ENCODE measurements at places on chromosomes 2 and 18.

DNA sequence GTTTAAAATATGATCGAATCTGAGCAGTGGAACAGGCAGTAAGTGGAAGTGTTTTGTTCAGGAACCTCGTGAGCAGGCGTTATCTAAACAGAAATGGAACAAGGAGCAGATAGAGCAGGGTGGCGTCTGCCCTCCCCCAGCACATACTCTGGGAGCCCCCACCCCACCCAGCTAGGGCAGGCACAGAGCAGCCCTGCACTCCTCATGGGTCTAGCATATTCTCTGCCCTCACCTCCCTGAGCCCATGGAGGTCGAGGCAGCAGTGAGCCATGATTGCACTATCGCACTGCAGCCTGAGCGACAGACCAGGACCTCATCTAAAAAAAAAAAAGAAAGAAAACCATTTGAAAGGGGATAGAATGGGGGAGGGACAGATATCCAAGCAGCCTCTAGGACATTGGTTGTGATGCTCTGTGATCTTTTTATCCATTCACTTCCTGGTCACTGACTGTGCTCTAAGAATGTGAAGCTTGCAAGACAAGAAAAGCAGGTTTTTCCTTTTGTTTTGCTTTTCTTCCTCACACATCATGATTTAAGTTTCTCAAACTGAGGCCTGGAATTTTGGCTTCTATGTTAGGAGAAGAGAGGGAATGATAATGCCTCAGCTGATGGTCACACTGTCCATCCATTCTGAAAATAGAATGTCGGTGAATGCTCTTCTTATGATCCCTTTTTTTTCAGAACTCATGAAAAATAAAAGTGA is 3.1 kb downstream of the MLPH start:
- DNase-seq: peak; percentile 92

GRCh38 chr2:182521453-182522404 is 94.9 kb upstream of the PDE1A start:
- DNase-seq: no peak

GRCh38 chr2:46131-46470 is 204 bp downstream of the FAM110C start:
- DNase-seq: no peak

DNA sequence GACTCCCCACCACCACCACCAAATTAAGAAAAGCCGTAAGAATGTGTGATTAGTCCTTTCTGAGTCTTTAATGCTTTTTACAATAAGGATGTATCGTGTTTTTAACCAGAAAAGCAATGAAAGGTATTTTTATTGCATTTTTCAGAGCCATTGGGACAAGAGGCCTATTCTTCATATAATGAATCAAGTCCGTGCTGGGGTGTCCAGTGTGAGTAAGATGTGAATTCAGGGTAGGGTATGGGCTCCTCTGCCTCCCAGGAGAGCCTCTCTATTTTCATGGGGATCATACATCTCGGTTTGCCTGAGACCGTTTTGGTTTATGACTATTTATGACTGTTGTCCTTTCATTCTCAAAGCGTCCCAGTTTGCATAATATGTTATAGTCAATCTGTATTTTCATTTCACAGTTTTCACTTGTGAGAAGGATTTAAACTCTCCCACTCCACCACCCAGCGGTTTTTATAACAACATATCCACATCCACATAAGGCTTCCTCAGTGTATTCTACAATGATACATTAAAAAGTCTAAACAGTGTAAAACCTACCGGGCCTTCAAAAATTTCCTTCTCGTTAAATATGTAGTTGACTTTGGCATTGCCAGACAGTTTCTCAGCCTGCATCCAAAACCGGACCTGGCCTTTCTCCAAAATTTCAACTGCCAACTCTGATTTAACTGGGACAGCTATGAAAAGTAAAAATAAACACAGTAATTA is 80.8 kb upstream of the LPIN2 start:
- no peak for DNase-seq

DNA sequence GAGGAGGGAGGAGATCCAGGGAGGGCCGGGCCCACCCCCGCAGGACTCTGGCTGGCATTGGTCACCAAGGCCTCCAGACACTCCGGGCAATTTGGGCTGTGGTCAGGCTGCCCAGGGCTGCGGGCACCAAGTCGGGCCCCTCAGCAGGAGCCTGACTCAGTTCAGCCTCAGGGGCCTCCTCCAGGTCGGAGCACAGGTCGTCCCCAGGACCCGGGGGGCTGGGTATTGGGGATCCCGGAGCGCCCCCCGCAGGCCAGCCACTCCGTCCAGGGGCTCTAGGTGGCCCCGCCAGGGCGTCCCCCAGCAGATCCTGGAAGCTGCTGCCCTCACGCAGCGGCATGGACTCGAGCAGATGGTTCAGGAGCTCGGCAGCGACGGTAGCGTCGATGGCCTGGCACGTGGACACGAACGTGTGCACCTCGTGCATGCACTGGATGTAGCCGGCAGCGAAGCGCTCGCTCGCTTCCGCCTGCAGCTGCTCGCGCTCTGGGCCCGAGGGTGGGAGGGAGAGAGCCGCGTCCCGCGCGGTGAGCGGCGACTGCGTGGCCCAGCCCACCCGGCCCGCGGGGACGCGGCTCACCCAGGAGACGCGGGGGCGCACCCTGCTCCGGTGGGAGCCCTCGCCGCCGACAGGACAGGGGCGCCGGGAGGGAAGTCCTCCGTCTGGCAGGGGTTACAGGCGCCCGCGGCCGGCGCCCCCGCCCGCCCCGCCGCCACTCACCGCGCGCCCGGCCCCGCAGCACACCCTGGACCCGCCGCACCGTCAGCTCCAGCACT is 884 bp downstream of the HES6 start:
- no peak for DNase-seq
